ENCODE measurements at places on chromosomes 5 and 9. TPM values are rescaled to one million over a fixed set of nuclear protein-coding genes. Genes with fewer than 3 reads are reported as not detected.
A peak's percentile ranks its signal among the peaks of the same experiment; 100 is the strongest.

GRCh38 chr9:70340572-70340971 lies 73.9 kb downstream of the KLF9 start:
- no peaks in the 10 kb centered on the region for H3K4me1 ChIP-seq
- no peaks in the 10 kb centered on the region for H3K27me3 ChIP-seq
- no peak for DNase-seq

Gene GRIN3A
- under 0.01 TPM for polyA plus RNA-seq

DNA sequence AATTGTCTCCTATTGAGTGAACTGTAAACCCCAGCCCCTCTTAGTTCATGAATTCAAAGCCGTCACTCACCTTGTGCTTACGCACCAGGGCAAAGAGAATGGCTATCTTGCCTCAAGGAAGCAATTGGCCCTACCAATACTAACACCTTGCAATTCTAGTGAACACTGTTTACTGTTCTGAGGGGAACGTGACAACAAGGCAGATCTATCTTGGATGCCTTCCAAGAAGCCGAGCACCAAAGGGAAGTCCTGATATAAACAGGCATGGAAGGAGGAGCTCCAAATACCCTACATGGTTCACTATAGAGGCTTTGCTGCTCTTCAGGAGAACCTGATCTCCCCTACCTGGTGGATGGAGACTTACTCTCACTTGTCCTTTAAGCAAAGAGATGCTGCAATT lies 1.7 kb upstream of the PLPPR1 start:
- H3K36me3 ChIP-seq, result no peaks in the 10 kb centered on the region
- no peak for DNase-seq
- peaks cover 8% of the 10 kb centered on the region for H3K4me1 ChIP-seq
- H3K4me3 ChIP-seq, result no peak overlapping the region
- H3K27ac ChIP-seq, result no peak overlapping the region

Gene ZFP37
- not detected for polyA plus RNA-seq

DNA sequence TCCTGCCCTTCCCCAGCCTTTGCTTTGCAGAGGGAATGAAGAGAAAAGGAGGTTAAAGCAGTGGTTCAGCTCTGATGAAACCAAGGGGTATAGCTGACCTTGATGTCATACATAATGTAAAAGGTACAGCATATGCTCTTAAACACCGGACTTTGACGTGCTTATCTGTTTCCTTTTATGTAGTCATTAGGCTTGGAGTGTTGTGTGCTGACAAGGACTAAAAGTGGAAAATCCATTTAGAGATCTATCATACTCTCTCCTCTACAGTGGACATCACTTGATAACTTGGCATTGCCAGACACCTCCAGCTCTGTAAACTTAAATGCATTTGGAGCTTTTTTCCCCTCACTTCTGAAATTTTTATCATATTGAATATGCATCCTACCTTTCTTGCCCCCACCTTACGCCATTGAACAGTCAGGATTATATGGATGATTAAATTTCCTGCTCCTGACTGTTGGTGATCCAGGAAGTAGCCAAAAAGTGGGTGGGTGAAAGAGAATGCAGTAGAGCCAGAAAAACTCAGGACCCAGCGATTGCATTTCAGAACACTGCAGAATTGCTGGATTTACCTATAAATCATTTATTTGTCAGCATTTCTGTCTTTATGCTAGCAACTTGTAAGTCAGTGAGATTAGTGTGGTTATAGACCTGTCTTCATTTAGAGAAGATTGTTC lies 4.1 kb downstream of the TNFAIP8 start:
- no peaks in the 10 kb centered on the region for H3K36me3 ChIP-seq
- no peak overlapping the region for H3K4me3 ChIP-seq
- peaks cover 6% of the 10 kb centered on the region for H3K27me3 ChIP-seq
- peaks cover 19% of the 10 kb centered on the region for H3K4me1 ChIP-seq

Gene COL23A1
- 0.46 TPM for polyA plus RNA-seq

Gene TENT4A
- polyA plus RNA-seq, result 3.0 TPM

Gene ERMP1
- polyA plus RNA-seq, result 13.2 TPM

GRCh38 chr5:144189800-144190429 lies 19.2 kb downstream of the KCTD16 start:
- no peak overlapping the region for H3K4me3 ChIP-seq
- no peak for DNase-seq
- no peaks in the 10 kb centered on the region for H3K27me3 ChIP-seq
- H3K27ac ChIP-seq, result no peak overlapping the region
- H3K4me1 ChIP-seq, result peaks cover 6% of the 10 kb centered on the region

- no peak overlapping the region for H3K27ac ChIP-seq
- H3K27me3 ChIP-seq, result no peaks in the 10 kb centered on the region
- H3K36me3 ChIP-seq, result no peaks in the 10 kb centered on the region
- peak overlapping the region; percentile 13 for H3K4me3 ChIP-seq
Measured at GRCh38 chr9:133576875-133577736, 32.1 kb downstream of the FAM163B start.

Gene TMCO6
- 5.4 TPM for polyA plus RNA-seq

DNA sequence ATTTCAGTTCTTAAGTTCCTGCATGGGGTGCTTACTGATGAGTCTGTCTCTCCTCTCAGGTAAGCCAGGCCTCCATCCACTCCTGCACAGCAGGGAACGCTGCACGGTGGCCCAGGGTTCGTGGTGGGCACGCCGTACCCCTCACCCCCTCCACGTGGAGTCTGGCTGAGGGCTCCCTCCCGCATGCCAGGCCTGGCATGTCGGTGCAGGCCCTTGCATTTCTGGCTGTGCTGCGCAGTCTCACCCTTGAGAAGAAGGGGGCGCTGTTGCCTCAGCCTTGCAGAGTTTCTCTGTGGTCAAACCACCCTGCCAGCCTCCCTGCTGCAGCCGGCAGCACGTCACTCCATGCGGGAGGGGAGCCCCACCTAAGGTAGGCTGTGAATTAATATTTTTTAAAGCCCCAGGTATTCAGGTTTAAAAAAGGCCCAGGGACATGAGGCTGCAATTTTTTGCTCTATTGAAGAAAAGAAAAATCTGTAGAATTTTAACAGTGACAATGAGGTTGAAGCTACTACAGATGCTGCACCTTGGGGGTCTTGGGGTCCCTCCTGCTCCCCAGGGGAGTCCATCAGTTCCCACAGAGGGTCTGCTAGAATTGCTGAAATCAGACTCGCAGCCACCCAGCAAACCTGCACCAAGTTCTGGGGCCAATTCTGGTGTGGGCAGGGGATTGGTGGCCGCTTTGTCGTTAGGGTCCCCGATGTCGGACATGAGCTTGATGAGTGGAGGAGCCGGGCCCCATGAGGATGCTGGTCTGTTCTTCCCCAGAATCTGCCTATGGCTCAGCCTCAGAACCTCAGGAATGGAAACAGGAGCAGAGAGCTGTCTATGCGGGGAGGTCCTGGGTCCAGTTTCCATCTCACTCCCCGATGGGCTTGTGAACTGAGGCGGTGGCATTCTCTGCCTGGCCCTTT lies 52.6 kb downstream of the TENT4A start:
- peaks cover 13% of the 10 kb centered on the region for H3K4me1 ChIP-seq
- DNase-seq, result peak; percentile 77
- H3K4me3 ChIP-seq, result no peak overlapping the region
- no peaks in the 10 kb centered on the region for H3K27me3 ChIP-seq

Gene ACER2
- polyA plus RNA-seq, result 1.2 TPM

GRCh38 chr5:25444697-25445096 lies 799.9 kb upstream of the CDH10 start:
- no peaks in the 10 kb centered on the region for H3K4me1 ChIP-seq
- H3K27me3 ChIP-seq, result no peaks in the 10 kb centered on the region
- no peaks in the 10 kb centered on the region for H3K36me3 ChIP-seq
- H3K4me3 ChIP-seq, result no peak overlapping the region
- H3K27ac ChIP-seq, result no peak overlapping the region

All from sigmoid colon (tissue), 7 donors.